ENCODE measurements at places on chromosomes 6 and 20.

DNA sequence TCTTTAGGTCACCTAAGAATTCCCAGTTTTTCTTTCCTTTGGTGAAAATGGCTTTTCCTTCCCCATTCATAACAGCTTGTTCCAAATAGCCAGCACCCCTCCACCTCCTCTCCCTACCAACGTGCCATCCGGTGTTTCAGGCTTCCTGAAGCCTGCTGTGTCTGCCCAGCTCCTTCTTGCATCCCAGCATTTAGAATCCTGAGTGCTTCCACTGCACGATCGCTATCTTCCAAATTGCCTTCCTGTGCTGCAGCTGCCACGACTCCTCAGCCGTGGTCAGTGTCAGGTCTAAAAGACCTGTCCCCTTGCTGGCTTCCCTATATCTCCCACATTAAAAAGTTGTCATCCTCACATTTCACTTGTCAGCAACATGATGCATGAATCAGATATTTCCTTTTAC lies 550.3 kb upstream of the JARID2 start:
- no peak for DNase-seq

GRCh38 chr20:36773107-36773596 lies 411 bp downstream of the DSN1 start:
- no peak for DNase-seq

- DNase-seq: no peak
These were observed 208.1 kb downstream of the UST start for GRCh38 chr6:148954934-148955333.

DNA sequence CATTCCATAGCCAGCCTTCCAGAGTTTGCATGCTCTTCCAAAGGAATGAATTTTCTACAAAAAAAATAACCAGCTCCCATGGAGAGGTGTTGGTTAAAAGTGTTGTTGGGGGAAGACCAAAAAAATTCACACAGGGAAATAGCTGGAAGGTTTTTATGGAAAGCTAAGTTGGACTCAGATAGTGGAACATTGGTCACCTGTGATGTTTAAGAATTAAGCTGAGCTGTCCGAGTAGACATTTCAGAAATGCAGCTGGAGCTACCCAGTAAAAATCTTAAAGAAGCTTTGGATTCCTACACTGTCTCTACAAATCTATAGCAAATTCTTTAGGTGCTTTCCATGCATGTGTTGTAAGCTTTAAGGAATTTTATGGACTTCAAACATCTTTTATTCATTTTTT lies 155.5 kb downstream of the THBS2 start:
- DNase-seq: no peak

GRCh38 chr6:12395898-12396297 lies 105.7 kb downstream of the EDN1 start:
- no peak for DNase-seq

- no peak for DNase-seq
These were observed 81.8 kb downstream of the MLIP start for GRCh38 chr6:54192993-54193392.

GRCh38 chr6:1986454-1987243 lies 258.8 kb downstream of the GMDS start:
- no peak for DNase-seq

- DNase-seq: no peak
These were observed 71.0 kb upstream of the SIRPA start for GRCh38 chr20:1824181-1824580.

GRCh38 chr6:167762259-167762962 lies 64.3 kb upstream of the AFDN start:
- no peak for DNase-seq

- no peak for DNase-seq
These were observed at the start of gene EYA4 for GRCh38 chr6:133241086-133241900. EYA4 (plus strand) TSS chr6:133241357; CDS start chr6:133274781, 33,424 bp downstream.

DNA sequence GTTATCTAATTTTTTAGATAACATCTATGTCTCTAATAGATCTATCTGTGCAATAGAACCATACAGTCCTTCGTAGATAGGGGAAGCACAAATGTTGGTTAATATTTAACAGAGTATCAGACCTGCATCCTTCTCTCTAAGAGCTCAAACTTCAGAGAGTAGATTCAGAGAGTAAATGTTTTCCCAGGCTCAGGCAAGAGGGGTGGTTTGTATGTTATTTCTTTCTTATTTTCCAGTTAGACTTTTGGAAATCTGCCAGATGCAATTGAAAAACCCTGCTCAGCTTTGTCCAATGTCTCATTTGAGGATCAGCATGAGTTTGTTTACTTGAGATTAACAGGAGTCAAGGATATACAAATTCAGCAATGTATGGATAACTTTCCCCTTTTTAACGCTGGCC lies 361.9 kb downstream of the BCKDHB start:
- DNase-seq: no peak

DNA sequence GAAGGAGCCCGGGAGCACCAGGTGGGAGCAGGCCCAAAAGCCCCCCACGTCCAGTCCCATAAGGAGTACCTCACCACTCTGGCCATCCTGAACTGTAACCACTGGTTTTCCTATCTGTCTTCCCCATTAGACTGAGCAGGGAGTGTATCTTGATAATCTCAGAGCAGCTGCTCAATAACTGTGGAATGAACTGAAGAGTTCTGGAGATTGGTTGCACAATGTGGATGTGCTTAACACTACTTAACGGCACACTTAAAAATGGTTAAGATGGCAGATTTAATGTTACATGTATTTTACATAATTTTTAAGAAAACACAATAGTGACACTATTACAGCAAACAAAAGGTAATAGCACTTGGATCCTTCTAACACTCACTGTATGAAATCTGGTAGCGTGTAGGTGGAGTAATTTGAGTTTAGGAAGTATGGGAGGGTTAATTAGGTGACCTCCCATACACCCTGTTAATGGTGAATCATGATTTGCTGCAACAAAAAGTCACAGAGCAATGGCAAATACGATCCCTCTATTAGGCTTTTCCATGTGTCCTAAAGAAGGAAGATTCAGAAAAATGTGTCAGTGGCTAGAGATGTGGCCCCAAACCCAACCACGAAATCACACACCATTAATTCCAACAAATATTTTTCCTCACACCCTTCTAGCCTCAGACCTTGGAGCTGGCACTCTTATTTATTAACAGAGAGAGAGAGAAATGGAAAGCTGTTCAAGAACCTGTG lies 18.4 kb downstream of the TRAM2 start:
- DNase-seq: no peak
